ENCODE measurements at places on chromosomes 3 and 15.

DNA sequence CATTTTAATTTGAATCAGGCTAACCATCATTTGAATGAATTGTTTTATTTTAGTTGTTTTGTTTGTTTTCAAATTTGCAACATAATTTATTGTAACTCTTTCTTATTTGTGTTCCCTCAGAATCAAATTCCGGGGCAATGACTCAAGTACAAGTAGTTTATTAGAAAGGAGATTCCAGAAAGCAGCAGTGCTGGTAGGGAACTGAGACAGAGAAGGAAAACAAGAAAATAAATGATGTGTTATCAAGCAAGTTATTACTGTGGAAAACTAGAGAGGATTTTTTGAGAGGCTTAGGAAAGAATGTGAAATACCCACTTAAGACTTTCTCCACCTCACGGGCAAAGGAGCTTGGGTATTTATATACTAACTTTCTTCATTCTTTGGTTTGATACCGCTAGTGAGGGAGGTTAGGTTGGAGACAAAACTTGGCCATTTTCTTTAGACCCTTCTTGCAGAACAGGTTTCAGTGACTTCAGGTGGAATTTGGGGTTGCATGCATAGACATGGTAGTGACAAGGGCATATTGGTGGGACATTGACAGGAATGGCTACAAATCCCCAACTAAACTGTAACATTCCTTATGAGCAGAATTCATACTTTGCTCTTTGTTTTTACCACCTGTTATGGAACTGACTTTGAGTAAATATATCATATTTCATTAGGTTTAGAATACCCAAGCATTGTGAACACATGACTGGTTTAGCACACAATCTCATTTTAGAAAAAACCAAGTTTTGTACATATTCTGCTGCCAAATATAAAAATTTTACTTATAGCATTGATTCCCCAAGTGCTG lies 254.3 kb downstream of the ZBBX start:
- DNase-seq: no peak

DNA sequence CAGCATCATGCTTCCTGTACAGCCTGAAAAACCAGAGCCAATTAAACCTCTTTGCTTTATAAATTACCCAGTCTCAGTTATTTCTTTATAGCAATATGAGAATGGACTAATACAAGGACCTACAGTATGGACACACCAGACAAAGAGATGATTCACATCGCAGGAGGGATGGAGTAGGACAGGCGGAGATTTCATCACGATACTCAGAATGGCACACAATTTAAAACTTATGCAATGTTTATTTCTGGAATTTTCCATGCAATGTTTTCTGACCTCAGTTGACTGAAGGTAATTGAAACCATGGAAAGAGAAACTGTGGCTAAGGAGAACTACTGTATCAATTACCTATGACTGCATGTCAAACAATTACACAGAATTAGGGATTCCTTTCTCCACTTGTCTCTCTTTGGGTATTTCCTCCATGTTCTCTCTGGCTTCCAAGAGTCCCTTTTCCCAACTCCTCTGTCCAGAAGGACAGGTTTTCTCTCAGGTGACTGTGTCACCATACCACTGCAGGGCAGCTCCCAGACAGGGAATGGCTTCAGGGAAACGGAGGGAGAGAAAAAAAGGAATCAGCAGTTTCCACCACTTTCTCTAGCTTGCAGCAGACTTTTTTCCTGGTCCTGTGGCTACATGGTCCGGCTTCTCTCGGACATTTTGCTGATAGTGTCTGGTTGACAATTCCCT lies 3.0 kb upstream of the ANO10 start:
- no peak for DNase-seq

- no peak for DNase-seq
These were observed 428.1 kb downstream of the ROBO2 start for GRCh38 chr3:77467702-77468625.

- no peak for DNase-seq
These were observed 68.4 kb downstream of the HES1 start for GRCh38 chr3:194204042-194204987.

DNA sequence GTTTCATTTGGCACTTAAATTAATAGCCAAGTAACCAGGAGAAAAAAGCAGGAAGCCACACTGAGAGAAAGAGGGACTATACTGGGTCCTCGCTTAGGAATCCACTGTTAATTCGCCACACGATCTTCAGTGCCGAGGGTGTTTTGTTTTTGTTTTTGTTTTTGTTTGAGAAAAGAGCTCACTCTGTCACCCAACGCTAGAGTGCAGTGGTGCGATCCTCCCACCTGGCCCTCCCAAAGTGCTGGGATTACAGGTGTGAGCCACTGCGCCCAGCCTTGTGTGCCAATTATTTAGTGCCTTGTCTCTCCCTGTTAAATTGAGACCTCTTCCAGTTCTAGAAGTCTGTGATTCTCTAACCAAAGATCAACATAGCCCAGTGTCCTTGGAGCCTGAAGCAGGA lies 53.8 kb upstream of the TPM1 start:
- no peak for DNase-seq

GRCh38 chr3:74591946-74592345 lies 22.5 kb downstream of the CNTN3 start:
- DNase-seq: no peak

DNA sequence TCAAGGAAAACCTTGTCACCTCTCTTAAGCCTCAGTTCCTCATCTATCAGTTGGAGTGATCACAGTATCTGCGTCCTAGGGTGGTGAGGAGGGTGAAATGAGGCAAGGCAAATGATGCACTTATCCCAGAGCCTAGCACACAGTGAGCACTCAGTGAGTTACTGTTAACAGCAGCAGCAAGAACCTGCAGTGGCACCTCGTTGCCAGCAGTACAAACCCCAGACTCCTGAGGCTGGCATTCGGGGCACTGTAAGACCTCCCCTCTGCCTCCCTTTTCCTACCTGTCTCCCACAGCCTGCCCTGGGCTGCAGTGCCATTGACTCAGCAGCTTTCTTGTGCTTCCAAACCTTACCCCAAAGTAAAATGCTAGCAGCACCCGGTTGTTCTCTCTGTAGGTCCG lies 82.9 kb upstream of the EIF1B start:
- no peak for DNase-seq

GRCh38 chr3:61381745-61382392 lies 130.6 kb upstream of the FHIT start:
- DNase-seq: peak; percentile 23

DNA sequence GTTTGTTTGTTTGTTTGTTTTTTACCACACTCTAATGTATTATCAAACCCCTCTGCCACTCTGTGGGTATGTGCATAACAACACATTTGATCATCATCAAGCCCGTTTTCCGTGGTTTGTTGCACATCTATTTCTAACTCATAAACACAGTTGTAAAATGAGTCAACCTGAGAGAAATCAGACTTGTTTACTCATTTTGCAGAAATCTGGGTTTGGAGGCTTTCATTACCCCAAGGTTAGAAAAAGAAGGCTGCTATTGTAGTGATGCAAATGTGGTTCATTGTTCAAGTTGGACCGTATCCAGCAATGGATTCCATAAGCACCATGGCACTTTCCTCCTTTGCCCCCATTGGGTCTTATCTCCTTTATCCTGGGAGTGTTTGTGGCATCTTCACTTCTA lies 353.2 kb upstream of the SOX2 start:
- no peak for DNase-seq

GRCh38 chr3:73601481-73601880 lies 23.3 kb downstream of the PDZRN3 start:
- no peak for DNase-seq

GRCh38 chr3:13896473-13897154 lies 16.7 kb upstream of the WNT7A start:
- peak; percentile 63 for DNase-seq

DNA sequence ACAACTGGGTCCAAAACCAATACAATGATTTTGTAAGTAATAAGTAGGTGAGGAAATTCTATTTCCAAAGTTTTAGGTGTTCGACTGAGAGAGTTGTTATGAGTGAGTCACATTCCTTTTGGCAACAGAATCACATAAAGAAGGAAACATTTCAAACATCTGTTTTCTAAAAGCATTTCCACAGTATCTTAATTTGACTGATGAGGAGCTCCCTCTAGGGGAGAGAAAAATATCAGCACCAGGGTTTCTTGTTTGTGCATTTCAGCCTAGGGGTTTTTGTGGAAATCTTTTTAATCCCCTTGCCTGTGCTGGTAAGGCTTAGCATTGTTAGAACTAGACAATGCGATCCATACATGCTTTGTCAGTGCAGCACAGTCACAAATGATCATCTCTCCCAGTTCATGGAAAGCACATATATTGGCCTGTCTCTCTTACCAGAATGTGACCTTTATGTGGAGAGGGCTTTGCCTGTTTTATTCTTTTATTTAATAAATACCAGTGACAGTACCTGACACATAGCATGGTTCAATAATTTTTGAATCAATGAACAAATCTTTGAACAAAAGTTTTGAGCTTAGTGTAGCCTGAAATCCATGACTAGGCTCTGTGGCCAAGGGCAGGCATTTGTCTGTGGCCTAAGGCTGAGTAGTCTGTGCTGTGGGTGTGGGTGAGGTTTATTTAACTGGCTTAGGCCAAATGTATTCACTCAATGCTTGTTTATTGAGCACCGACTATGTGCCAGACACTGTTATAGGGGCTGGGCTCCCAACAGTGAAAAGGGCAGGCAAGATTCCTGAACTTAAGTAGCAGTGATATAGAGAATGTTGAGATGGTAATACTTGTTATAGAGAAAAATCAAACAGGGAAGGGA lies 21.1 kb upstream of the IQCF6 start:
- DNase-seq: peak; percentile 44

DNA sequence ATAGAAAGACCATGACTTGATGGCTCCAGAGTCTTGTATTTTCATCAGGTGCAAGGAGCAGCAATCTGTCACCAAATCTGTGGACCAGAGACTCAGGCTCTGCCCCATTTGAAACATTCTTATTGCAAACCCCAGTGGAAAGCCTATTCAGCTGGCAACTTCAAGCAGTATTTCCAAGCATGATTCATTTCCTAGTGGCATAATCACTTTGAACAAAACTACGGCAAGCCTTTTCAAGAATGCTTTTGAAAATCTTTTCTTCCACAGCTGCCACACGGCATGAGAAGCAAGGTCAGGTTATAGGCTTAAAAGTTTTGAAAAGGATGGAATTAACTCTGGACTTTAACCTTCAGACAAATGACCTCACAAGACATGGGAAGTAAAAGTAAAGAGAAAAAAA lies 122.0 kb upstream of the BFSP2 start:
- DNase-seq: no peak

GRCh38 chr3:5565026-5565425 lies 377.5 kb downstream of the EDEM1 start:
- no peak for DNase-seq

- no peak for DNase-seq
These were observed 15.0 kb upstream of the RORA start for GRCh38 chr15:61243983-61244593.

GRCh38 chr15:37015035-37015434 lies 85.3 kb downstream of the MEIS2 start:
- no peak for DNase-seq

DNA sequence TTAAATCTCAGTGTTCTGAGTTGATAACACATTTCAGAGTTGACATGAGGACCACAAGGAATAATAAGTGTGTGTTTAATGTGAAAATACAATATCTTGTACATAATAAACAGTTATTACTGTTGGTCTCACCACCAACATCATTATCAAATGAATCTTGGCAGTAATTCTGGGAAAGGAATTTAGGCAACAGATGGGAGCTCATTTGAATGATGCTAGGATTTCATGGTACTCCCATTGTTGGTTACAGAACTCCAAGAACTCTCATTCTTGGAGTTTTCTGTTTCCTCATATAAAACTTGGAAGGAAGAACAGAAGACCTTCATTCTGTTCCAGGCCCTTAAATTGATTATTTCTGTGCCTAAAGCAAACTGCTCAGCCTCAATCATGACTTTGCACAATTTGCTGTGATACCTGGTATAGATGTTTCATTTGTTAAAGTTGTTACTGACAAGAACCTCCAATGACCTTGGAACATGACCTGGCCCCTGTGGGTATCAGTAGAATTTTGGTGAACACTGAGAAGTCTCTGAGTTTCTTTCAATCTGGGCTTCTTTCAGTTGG lies 385.8 kb downstream of the LPP start:
- DNase-seq: no peak

DNA sequence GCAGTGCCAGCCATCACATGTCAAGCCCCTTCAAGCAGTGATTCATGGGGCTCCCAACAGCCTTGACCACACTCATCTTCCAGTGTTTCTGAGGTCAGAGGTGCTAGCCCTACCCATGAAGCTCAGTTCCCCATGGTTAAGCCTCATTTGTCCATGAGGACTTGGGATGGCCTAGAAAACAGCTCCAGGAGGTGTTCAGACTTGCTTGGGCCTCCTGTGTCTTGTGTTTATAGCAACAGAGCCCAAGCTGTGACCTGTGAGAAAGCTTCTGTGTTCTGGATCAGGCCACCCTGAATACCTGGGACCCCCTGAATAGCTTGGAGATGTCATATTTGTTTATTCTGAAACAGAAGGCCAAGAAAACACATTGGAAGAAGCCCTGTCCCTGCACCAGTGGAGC lies 36.7 kb downstream of the LARP6 start:
- DNase-seq: no peak

DNA sequence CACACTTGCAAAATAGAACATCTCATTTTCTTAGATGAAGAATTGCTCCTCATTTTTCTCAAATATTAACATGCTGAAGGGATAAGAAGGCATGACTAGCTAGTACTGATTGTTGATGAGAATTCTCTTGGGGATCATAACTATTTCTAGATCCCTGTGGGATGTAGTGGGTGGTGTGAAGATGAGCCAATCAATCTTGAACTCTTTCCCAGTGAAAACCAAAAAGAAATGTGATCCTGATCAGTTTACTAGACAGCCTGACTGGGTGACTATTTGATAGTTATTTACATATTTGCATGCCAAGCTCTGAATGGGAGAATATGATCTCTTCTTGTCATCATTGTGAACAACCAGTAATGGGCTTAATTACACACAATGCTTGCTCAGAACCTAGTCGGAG lies 63.7 kb downstream of the ZIC1 start:
- DNase-seq: no peak

DNA sequence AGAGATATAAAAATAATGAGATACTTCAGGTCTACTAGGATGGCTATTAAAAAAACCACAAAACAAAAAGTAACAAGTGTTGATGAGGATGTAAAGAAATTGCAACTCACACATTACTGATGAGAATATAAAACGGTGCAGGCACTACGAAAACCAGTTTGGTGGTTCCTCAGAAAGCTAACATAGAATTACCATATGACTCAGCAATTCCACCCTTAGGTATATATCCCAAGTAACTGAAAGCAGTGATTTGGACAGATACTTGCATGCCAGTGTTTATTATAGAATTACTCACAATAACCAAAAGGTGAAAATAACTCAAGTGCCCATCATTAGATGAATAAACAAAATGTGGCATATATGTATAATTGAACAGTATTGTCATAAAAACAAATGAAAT lies 87.5 kb upstream of the MELTF start:
- DNase-seq: no peak

- DNase-seq: no peak
These were observed 909.2 kb downstream of the NSUN3 start for GRCh38 chr3:94972066-94972465.

DNA sequence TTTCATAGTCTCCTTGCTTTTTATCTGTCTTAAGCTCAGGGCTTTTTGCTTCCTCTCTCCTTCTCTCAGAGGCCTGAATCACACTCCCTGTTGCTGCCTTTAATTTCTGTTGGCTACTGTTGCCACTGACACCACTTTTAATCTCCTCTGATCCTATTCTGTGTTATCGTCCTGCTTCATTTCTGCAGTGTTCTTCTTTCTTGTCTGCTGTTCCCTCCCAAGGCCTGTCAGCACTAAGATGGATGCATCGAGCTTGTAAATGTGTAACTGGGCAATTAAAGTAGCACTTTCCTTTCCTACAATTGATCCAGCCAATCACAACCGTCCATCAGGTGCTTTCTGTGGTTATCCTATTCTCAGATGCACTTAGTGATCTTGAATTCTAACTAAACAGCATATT lies 71.3 kb upstream of the VEPH1 start:
- DNase-seq: no peak

- no peak for DNase-seq
These were observed 60.6 kb upstream of the SEC61A1 start for GRCh38 chr3:127991681-127992080.
